Esophagus squamous epithelium (tissue), 5 donors: ENCODE measurements at places on chromosomes 1 and 21.

GRCh38 chr1:85629532-85629920, 49.0 kb downstream of the CCN1 start:
- no peak for DNase-seq

- no peak for DNase-seq
These were observed 7.7 kb downstream of the EPHX1 start for GRCh38 chr1:225817611-225818061.

GRCh38 chr21:41901099-41901498, 22.0 kb upstream of the PRDM15 start:
- DNase-seq: no peak

- DNase-seq: no peak
These were observed 9.1 kb upstream of the COA7 start for GRCh38 chr1:52706941-52707926.

GRCh38 chr21:46385846-46386733, 62.1 kb downstream of the PCNT start:
- DNase-seq: no peak

GRCh38 chr1:75317976-75318375, 183.8 kb downstream of the LHX8 start:
- no peak for DNase-seq

GRCh38 chr1:205698921-205699320, 18.6 kb upstream of the SLC45A3 start:
- DNase-seq: no peak

DNA sequence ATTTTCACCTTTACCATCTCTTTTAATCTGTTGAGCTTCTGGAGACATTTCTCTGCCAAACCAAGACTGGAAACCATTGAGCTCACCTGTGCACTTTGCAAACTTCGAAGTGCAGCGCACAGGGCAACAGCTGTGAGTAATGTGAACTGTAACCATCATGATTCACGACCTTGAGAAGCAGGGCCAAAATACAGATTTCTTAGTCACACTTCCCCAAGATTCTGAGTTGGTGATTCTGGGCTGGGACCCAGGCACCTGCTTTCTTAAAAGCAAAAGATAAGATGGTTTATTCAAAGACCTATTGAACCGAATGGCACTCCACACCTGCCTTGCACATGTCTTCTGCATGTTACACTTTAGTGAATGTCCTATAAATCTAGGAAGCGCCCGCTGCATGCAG, 10.2 kb downstream of the AGTRAP start:
- no peak for DNase-seq

GRCh38 chr1:202058001-202058908, 47.9 kb downstream of the ELF3 start:
- no peak for DNase-seq

DNA sequence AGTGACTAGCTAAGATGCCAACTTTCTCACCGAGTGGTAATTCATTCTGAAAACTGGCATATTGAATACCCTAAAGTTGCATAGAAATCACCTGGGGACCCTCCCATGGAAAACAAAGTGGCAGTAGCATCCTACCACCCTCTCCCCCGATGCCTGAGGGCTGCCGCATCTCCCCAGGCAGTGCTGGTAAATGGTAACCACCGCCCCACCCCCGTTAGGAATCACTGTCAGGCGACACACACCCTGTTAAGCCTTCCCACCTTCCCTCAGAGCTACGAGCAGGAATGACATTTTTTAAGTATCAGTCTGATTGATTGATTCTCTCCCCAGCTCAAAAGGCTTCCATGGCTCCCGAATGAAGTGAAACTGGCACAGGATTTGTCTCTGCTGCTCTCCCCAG, 28.3 kb downstream of the TMPRSS2 start:
- no peak for DNase-seq

GRCh38 chr1:230458509-230458908, 32.4 kb upstream of the PGBD5 start:
- DNase-seq: no peak

DNA sequence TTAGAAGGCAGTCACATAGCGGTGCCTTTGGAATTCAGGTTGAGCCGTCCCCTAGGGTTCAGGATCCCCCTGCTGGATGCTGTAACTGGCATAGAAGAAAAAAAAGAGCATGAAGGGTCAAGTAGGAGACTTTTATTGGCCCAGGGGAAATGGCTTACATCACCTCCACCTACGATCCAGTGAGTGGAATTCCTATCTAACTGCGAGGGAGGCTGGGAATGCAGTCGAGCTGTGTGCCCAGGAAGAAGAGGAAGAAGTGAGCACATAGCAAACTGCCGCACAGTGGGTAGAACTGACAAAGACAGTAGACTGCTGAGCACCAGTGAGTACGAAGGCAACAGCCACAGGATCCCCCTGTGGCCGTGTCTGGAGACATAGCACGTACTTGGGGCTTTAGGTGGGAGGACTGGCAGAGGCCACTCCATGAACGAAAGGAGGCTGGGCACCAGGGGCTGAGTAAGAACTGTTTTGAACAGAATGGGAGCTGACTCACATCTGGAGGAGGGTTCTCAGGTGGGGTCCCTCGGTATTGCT, 79.2 kb downstream of the RNF220 start:
- no peak for DNase-seq

GRCh38 chr1:53367503-53368313, 39.8 kb upstream of the LRP8 start:
- DNase-seq: no peak

GRCh38 chr1:238350471-238350870, 459.7 kb upstream of the ZP4 start:
- DNase-seq: no peak

- no peak for DNase-seq
These were observed 5.4 kb downstream of the NECTIN4 start for GRCh38 chr1:161083748-161084596.

- DNase-seq: no peak
These were observed 96.0 kb upstream of the BTG3 start for GRCh38 chr21:17708522-17709265.

DNA sequence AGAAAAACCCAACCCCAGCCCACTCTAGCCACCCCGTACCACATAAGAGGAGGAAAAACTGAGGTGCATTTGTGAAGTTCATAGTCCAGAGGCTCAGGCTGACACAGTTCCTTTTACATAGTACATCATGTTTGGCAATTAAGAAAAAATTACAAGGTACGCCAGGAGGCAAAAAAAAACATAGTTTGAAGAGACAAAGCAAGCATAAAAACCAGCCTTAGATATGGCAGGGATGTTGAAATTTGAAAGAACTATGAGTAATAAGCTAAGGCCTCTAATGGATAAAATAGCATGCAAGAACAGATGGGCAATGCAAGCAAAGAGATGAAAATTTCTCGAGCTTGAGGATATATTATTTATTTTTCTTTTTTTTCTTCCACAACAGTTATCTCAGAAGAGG, 31.9 kb downstream of the MIXL1 start:
- no peak for DNase-seq

DNA sequence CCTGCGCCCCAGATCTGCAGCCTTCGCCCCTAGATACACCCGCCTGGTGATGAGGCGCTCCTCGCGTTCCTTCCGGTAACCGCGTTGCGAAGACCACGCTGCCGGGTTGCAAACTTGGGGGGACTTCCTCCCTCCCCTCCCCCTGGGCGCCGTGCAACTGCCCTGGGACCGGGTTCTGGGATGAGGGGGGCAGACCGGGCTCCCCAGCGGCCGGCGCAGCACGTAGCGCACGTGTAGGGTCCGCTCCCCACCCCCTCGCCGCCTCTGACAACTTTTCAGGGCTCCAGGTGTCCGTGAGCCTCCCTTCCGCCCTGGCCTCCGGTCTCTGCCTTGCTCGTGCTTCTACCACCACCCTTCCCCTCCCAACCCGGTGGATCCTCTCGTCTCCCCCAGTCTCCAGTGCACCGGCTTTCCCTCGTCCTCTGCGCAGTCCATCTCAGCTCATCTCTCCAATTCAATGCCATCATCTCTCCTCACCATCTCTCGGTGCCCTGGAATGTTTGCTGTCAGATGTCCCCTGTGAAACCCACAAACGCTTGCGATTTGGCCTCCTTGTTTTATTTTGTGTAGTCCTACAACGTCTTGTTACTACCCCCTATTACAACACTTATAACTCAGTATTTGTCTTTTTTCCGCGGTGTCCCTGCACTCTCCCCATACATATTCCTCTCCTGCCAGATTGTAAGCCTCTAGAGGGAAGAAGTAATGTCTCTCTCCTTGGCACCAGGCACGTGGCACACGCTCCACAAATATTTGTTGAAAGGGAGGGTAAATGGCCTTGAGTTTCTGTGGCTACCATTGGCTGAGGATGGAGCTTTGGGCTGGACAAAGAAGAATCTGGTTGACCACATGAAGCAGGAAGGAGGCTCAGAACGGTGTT, 782 bp downstream of the PCAT6 start:
- DNase-seq: no peak

- DNase-seq: no peak
These were observed 9.4 kb downstream of the MINDY1 start for GRCh38 chr1:150997126-150997872.

DNA sequence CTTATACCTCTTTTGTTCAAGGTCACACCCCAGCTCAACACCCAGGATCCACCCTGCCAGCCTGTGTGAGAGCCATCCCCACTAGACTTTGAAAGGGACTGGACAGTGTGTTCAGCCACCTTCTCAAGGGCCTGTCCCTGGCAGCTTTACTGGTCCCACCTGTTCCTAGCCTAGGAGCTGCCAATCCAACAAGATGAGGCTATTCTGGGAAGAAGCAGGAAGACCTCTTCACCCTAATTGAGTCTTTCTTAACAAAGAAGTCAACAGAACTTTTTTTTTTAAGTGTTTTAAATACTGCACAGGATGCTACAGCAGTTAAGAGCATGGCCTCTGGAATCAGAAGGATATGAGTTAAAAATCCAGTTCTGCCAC, 95.8 kb upstream of the HOOK1 start:
- DNase-seq: no peak

DNA sequence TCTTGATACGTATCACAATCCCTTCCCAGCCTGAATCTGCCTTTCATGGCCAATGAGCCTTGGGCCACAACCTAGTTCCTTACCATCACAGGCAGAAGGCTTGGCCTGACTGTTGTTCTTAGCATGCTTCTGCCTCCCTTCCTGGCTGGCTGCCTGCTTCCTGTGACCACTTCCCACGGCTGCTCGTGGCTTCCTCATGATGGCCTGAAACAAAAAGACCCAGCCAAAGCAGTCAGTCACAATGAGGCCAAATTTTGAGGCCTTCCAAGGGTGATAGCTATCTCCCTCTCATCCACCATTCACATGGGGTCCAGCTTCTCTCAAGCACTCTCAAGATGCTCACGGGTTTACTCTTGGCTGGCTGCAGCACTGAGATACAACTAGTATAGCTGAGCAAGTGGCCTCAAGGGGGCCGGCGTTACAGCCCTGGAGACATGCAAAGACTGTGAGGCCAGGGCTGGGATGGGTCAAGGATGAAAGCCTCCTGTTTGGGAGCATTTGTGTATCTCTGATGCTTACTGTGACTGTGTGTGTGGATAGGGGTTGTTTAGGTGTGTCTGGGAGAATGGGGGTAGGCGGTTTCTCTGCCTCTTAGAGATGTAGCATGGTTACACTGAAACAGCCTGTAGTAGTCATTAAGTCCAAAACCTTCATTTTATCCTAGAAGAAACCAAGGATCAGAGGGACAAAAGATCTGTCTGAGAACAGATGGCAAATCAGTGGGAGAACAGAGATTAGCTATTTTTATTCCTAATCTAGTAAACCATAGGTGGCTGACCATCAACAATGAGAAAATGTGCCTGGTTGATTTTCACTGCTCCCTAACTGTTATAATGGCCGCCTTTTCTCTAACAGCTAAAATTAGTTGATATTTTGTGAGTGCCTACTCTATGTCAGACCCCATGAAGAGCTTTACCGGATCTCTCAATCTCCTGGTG, 5.4 kb upstream of the TOE1 start:
- DNase-seq: no peak

- no peak for DNase-seq
These were observed 25.6 kb downstream of the RAB4A start for GRCh38 chr1:229296541-229296941.

- DNase-seq: no peak
These were observed 256.8 kb upstream of the C1orf105 start for GRCh38 chr1:172163498-172164215.

GRCh38 chr1:94318505-94319030, 81.2 kb upstream of the ARHGAP29 start:
- no peak for DNase-seq

DNA sequence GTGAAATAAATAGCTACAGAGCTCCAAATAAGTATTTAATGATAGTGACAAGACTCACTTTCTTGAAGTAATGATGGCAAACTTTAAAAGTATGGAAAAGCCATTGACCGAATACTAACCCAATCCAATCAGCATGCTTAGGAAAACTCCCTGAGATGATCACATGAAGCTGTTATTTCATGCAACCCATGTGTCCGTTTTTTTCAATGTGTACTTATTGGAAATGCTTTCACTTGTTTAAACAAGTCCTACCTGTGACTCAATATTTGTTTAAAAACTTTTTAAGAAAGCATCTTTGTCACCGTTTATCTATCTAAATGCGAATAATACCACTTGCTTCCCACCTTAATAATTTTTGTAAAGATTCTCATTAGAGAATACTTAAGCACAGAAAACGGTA, 185.8 kb downstream of the NRIP1 start:
- DNase-seq: no peak

GRCh38 chr1:38018864-38019343, 6.4 kb downstream of the UTP11 start:
- DNase-seq: no peak

DNA sequence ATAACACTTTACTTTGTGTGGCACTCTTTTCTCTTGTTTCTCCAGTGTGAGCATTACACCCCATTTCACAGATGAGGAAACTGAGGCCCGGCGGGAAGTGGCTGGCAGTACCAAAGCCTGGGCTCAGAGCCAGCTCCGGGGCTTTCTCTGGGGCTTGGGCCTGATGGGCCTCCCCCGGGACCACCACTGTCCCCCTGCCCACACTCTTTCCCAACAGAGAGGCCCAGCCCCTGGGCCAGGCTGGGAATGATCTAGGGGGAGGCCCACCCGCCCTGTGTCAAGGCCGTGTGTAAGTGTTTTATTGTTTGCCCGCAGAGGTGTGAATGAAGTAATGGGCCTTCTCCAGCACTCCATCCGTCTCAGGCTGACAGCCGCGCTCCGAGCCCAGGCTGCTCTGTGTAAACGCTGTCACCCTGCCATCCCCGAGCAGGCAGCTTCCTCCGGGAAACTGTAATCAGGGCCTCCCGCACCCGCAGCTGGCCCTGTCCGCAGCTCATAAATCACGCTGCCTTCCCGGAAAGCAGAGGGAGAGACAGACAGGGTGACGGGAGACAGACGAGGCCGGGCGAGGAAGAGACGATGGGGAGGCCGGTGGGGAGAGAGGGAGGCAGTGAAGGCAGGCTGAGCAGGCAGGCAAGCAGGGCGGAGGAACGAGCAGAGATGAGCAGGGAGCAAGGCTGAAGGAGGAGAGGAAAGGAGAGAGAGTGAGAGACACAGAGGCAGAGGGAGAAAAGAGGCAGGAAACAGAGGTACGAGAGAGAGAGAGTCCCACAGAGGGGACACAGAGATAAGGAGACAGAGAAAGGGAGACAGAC, 109.7 kb upstream of the ZBTB40 start:
- DNase-seq: no peak

- DNase-seq: no peak
These were observed 1.9 kb downstream of the PABPC4 start for GRCh38 chr1:39574646-39575045.

DNA sequence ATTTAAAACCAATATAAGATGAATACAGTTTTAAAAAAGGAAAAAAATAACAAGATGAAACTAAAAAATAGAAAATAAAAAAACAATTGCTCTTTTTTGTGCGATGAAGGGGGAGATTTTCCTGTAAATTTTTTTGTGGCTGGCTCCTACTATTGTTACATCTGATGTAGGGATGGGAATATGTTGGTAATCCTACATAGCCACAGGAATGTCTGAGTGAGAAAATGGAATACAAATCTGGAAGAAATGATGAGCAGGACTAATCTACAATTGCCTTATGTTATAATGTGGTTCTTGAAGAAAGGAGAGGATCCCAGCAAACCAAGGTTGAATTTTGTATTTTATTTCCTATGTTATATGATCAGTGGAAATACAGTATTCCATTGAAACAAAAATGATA, 40.9 kb downstream of the ATP6V1G3 start:
- DNase-seq: no peak
